Stimulated activated CD4-positive, alpha-beta T cell treated with anti-CD3 and anti-CD28 coated beads, Interleukin-2, amount 100 ng/mL, for 4 hours (primary cell): ENCODE measurements at places on chromosomes 5 and 9.

GRCh38 chr9:87350915-87351314 lies 146.8 kb upstream of the DAPK1 start:
- no peak for DNase-seq

- DNase-seq: no peak
Observed at GRCh38 chr5:58244819-58245475, 214.9 kb downstream of the PLK2 start.

- no peak for DNase-seq
Observed at GRCh38 chr5:176927562-176927961, 28.4 kb upstream of the HK3 start.

DNA sequence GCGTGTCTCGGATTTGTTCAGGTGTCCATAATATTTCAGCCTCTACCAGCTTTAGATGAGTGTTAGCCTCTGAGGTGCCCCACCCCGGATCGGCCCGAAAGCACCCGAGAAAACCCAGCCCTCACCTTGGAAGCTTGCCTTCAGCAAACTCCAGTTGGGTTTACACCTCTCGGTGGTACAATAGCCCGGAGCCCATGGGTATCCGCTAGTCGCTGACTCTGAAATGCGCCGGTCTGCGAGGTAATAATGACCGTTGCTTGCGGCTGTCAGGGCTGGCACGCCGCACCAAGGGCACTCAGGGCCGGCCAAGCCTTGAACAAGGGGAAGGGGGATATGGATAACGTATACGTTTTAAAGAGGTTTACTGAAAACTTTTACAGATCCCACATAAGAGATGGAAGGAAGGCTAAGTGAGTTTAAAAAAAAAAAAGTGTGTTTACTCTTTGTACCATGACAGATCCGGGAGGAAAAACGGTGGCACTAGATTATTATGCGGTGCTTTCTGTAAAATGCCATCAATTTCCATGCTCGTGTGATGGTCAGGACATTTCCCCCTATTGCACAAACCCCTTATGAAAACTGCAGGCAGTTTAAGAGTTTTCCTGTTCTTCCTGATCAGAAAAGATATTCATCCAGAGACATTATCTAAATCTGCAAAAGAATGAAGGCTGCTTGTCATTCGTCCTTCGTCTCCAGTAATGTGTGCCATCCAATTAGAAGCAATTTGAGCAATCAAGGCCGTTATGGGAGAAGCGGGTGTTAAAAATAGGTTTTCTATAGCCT lies 124.2 kb downstream of the TMEM161B start:
- no peak for DNase-seq

- no peak for DNase-seq
Observed at GRCh38 chr5:76046741-76047140, 36.4 kb upstream of the SV2C start.

- no peak for DNase-seq
Observed at GRCh38 chr9:26413611-26414010, 479.0 kb downstream of the CAAP1 start.

GRCh38 chr9:125511789-125512660 lies 195.0 kb downstream of the MAPKAP1 start:
- DNase-seq: no peak

DNA sequence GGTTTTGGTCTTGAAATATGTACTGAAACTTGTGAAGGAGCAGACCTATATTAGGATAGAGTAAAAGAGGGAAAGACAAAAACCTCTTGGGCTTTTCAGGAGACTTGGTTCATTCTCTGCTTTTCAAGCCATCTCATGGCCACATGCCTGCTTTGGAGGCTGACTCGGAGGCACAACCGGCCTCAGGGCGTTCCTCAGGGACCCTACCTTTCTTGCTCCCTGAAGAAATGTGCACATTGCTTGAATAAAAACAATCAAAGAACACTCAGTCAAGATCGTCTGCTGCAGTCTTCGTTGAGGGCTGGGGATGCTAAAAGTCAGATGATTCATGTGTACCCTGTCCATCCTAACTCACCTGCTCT lies 994 bp downstream of the IRGM start:
- no peak for DNase-seq

GRCh38 chr9:23790351-23791260 lies 35.4 kb downstream of the ELAVL2 start:
- DNase-seq: no peak

- DNase-seq: no peak
Observed at GRCh38 chr9:133591116-133591910, 17.9 kb downstream of the FAM163B start.
